Skin of body (tissue), 3 donors: ENCODE measurements at places on chromosomes 4 and X. TPM values are rescaled to one million over a fixed set of nuclear protein-coding genes. Genes with fewer than 3 reads are reported as not detected.

Gene PAK3
- 6.7 TPM for total RNA-seq

Gene DCAF8L2
- not detected for total RNA-seq

GRCh38 chrX:44918722-44919121, 45.7 kb downstream of the KDM6A start:
- no peak for DNase-seq

GRCh38 chr4:182369211-182369610, 126.0 kb downstream of the TENM3 start:
- DNase-seq, result no peak

- no peak for DNase-seq
Measured at GRCh38 chr4:13215560-13215959, 268.6 kb downstream of the RAB28 start.

GRCh38 chr4:175789647-175790046, 22.4 kb downstream of the GPM6A start:
- no peak for DNase-seq
